ENCODE measurements at places on chromosomes 5 and 9. TPM values are rescaled to one million over a fixed set of nuclear protein-coding genes. Genes with fewer than 3 reads are reported as not detected.

Gene KIF4B
- total RNA-seq: 0.04 TPM

Gene ELP1
- total RNA-seq: 16.6 TPM

Gene IFNA7
- not detected for total RNA-seq

Gene PAM
- 24.2 TPM for total RNA-seq

Gene KYAT1
- 7.5 TPM for total RNA-seq

Gene SLC36A3
- not detected for total RNA-seq

Gene PCDH1
- total RNA-seq: 2.0 TPM

Gene FAT2
- total RNA-seq: 0.02 TPM

Gene REEP2
- total RNA-seq: 7.5 TPM

Gene PARP8
- total RNA-seq: 0.20 TPM

Gene ADAM19
- 14.4 TPM for total RNA-seq

Gene SLC6A7
- 0.02 TPM for total RNA-seq

Gene PRDM9
- not detected for total RNA-seq

Gene MEGF10
- total RNA-seq: not detected

Gene FIBCD1
- 14.4 TPM for total RNA-seq

Gene DBH
- total RNA-seq: not detected

Gene MORN5
- not detected for total RNA-seq

Gene SREK1IP1
- 9.8 TPM for total RNA-seq

Gene CD74
- total RNA-seq: not detected

Gene AP3S1
- 85.5 TPM for total RNA-seq

Gene EQTN
- total RNA-seq: not detected

Gene PAEP
- 0.20 TPM for total RNA-seq

Gene PDE8B
- 1.3 TPM for total RNA-seq

Gene DIPK1B
- 8.9 TPM for total RNA-seq

Gene SAPCD2
- total RNA-seq: 29.3 TPM

Gene SGCD
- total RNA-seq: 4.0 TPM

Gene PAX5
- total RNA-seq: not detected

Gene CXCL14
- total RNA-seq: 0.12 TPM

Gene TTC23L
- total RNA-seq: 0.28 TPM

Gene SLC1A3
- total RNA-seq: not detected

Gene ABCA2
- total RNA-seq: 26.9 TPM

Gene SEMA6A
- total RNA-seq: 0.05 TPM

Gene PRRX2
- total RNA-seq: 5.2 TPM
